ENCODE measurements at places on chromosomes 4 and X. TPM values are rescaled to one million over a fixed set of nuclear protein-coding genes. Genes with fewer than 3 reads are reported as not detected.

TMSB15A gene
- total RNA-seq, result not detected

POU4F2 gene
- total RNA-seq, result not detected

TSPAN6 gene
- total RNA-seq, result 31.1 TPM

TEX13B gene
- total RNA-seq, result not detected

NPY1R gene
- total RNA-seq, result not detected

CHRNA9 gene
- total RNA-seq, result not detected

RPS6KA3 gene
- 56.7 TPM for total RNA-seq

MFAP3L gene
- total RNA-seq, result 2.2 TPM

KLHL4 gene
- 0.27 TPM for total RNA-seq

PFKFB1 gene
- total RNA-seq, result not detected

VGLL1 gene
- total RNA-seq, result not detected

PLXNB3 gene
- 25.6 TPM for total RNA-seq

CXorf49 gene
- not detected for total RNA-seq

IL2 gene
- not detected for total RNA-seq

SLC10A6 gene
- not detected for total RNA-seq

GAB3 gene
- 5.4 TPM for total RNA-seq

CYTL1 gene
- not detected for total RNA-seq

ASMT gene
- total RNA-seq, result 12.4 TPM

H2BW2 gene
- total RNA-seq, result not detected

DOK7 gene
- 5.7 TPM for total RNA-seq

TKTL2 gene
- total RNA-seq, result not detected

THAP9 gene
- 4.0 TPM for total RNA-seq

MAGIX gene
- total RNA-seq, result 5.8 TPM

CT45A5 gene
- not detected for total RNA-seq

ELOVL6 gene
- 11.7 TPM for total RNA-seq

DCAF12L1 gene
- not detected for total RNA-seq

PACRGL gene
- 17.1 TPM for total RNA-seq

PROM1 gene
- 48.0 TPM for total RNA-seq

LARP7 gene
- total RNA-seq, result 59.4 TPM

HEPH gene
- total RNA-seq, result 65.2 TPM

CYBB gene
- 8.2 TPM for total RNA-seq

SPANXC gene
- not detected for total RNA-seq

DAPP1 gene
- total RNA-seq, result 5.0 TPM

ARX gene
- 0.40 TPM for total RNA-seq

UGT8 gene
- total RNA-seq, result 78.0 TPM

ARMCX4 gene
- 20.0 TPM for total RNA-seq

F8A3 gene
- 17.5 TPM for total RNA-seq

CSN2 gene
- total RNA-seq, result not detected

GPR34 gene
- total RNA-seq, result 1.5 TPM

MAGEA4 gene
- not detected for total RNA-seq

TAF7L gene
- not detected for total RNA-seq

TBX22 gene
- not detected for total RNA-seq

MAGED4 gene
- total RNA-seq, result 0.76 TPM

SPP1 gene
- 31.2 TPM for total RNA-seq

IBSP gene
- not detected for total RNA-seq

GAGE2A gene
- not detected for total RNA-seq

MAGEA11 gene
- total RNA-seq, result not detected

ADH1C gene
- total RNA-seq, result 62.7 TPM

EDA2R gene
- 0.80 TPM for total RNA-seq

NSUN7 gene
- total RNA-seq, result 4.9 TPM

OPRPN gene
- total RNA-seq, result not detected

FAM47E gene
- total RNA-seq, result 6.8 TPM

Data from Peyer's patch (tissue), 4 donors.